Pancreas (tissue), 10 donors: ENCODE measurements at places on chromosomes 7 and 10.

- DNase-seq = no peak
These were observed 4.7 kb upstream of the HBP1 start for GRCh38 chr7:107164092-107164491.

DNA sequence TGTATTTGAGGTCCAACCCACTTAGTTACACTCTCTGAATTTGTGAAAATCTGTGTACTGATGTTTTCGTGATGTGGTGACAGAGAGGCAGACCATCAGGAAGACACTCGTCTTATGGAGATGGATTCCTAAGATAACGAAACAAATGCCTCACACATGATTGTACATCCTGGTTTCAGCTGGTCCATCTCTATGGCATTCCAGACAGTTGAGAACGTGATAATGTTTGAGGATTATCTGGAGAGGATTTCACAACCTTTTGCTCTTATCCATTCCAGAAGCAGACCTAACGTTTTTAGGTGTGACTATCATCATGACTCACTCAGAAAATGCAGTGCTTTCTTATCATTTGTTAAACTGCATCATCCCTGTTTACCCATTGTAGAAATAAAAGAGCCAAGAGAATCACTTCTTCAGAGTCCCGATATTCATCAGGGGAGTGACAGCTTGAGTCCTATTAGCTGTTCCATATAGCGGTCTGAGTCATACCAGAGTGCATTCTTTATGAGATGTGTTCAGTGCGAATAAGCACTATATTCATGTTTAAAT is 74.5 kb downstream of the BMPER start:
- DNase-seq = no peak

GRCh38 chr10:44459671-44460070 is 74.8 kb upstream of the CXCL12 start:
- DNase-seq = no peak

- DNase-seq = no peak
These were observed 7.8 kb upstream of the GDF2 start for GRCh38 chr10:47314416-47314970.

GRCh38 chr7:92739091-92739490 is 97.3 kb downstream of the CDK6 start:
- no peak for DNase-seq

- DNase-seq = no peak
These were observed 80.1 kb downstream of the TEX36 start for GRCh38 chr10:125602825-125603224.

DNA sequence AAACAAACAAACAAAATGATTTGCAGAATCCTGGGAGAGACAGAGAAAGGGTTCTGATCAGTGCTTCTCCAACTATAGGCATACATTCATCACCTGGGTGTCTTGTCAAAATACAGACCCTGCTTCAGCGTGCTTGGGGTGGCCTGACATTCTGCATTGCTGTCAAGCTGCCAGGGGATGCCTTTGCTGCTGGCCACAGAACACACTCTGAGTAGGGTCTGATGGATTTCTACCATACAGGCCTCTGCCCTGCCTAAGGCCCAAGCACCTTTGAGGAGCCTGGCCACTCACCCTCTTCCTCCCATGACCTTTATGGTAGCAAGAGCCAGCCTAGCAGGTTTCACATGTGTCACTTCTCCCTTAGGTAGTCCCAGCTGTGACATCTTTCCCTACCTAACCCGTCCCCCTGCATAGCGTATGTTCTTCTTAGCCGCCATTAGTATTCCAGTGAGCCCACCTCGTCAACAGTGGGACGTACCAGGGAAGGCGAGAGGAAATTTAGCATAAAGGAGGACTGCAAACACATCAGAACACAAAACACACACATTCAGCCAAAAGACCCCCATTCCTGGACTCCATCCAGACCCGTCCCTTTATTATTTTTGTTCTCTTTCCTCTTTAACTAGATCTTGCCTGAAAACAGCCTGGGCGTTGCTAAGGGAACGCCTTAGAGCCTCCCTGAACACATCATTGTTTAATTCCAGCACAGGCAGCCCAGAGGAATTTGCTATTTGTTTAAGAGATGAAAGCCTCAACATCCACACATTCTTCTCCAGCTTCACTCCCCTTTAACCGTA is 43.9 kb upstream of the PODXL start:
- DNase-seq = no peak

GRCh38 chr7:94483843-94484242 is 25.8 kb upstream of the CASD1 start:
- no peak for DNase-seq

DNA sequence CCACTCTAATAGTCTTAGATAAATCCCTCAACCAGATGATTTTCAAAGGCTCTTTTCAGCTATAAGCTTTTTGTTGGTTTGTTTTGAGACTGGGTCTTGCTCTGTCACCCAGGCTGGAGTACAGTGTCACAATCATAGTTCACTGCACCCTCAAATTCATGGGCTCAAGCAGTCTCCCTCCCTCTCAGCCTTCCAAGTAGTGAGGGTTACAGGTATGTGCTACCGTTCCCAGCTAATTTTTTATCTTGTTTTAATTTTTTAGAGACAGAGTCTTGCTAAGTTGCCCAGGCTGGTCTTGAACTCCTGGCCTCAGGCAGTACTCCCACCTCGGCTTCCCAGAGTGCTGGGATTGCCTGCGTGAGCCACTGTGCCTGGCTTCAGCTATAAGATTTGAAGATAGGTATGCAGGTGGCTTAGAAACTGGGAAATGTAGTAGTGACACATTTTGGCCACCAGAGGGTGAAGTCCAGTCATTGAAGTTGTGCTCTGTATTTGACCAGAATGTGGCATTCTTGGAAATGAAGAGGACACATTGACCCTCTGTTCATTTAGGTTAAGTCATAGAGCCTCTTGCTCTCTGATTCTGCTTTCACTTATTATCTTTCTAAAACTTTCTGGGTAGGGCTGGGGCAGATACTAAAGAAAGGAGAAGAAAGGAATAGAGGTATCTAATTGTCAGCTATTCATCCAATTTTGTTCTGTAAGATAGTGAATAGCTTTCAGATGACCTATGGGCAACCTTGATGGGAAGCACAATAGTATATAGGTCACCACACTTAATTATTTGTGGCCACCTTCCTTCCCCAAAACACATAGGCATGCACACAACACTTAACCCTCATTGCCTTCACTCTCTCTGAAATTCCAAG is 36.0 kb downstream of the R3HCC1L start:
- no peak for DNase-seq

DNA sequence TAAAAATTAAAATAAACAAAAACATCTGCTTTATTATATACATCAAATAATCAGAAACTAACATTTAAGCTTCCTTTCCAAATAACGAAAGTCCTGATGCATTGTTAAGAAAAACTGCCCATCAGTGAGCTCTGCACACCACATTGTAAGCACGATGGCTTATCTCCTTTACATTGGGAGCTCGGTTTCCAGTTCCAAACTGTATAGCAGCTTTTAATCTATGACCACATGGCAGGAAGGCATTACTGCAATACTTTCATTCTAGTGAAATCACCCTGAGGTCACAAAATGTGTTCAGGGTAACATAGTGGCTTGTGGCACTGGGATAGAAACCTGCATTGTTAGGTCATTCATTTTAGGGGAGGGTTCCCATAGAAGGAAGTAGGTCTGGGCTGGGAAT is 146.3 kb downstream of the ZNF22 start:
- no peak for DNase-seq

GRCh38 chr10:61478621-61479312 is 25.6 kb upstream of the TMEM26 start:
- no peak for DNase-seq

DNA sequence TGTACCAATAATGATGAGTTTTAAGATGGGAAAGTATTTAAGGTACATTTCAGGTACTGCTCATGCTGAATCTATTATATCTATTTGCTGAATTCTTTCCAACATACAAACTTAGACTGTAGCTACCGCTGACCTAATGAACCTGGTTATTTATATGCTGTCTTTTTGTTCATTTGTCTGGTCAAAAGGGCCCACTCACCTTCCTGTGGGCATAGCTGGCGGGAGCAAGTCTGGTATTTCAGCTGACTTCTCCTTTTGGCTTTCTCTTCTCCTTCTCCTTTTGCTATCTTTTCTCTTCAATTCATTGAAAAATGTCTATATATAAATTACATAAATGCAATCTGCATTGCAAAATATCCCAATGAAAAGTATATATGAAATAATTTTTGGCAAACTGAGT is 9.5 kb downstream of the PLXDC2 start:
- no peak for DNase-seq

GRCh38 chr10:124627866-124628675 is 116.1 kb downstream of the FAM53B start:
- DNase-seq = no peak

DNA sequence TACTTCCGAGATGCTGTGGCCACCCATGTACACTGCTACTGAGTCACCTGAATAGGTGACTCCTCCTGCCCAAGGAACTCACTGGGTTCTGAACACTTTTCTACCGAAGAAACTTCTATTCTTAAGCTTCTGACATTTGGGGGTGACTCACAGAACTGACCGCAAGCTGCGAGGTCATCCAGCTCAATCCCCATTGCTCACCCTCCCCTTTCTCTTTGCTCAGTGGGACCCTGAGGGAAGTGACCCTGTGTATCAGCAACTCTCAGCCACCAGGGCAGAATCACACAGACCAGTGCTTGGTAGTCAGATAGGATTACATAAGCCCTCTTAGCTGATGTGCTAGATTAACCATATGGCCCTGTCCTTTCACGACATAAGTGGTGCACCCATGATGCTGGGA is 46.3 kb downstream of the INSYN2A start:
- no peak for DNase-seq

- DNase-seq = no peak
These were observed 96.3 kb downstream of the DNAJB6 start for GRCh38 chr7:157432957-157433576.

DNA sequence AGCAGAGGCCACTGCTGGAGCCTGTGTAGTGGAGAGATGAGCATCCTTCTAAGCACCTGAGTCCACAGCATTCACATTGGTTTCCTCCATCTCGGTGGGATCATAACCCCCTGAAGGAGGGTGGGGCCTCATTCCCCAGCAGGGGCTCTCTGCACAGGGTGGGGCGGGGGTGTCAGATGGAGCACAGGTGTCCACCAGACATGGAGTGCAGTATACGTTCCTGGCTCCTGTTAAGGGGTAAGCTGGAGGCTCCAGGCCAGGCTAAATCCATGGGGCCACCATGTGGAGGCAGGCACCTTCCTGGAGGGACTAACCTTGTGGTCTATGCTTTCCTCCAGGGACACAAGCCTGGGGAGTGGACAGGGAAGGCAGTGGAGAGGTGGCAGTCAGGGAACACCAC is 252.6 kb downstream of the GRID1 start:
- DNase-seq = no peak

DNA sequence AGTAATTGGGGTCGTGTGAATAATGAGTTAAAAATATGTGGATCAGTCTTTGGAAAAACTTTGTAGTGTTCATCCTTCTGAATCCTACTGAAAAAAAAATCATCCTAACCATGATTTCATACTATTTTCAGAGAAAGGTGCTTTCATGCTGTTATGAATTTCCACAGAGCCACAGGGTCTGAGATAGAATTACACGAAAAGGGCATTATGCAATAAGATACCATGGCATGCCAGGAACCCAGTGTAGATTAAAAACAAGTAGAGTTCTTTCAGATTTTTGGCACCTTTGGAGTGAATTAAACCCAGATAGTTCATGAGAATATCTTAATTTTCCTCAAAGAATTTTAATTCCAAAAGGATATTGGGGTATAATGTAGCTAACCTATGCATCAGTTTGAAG is 47.5 kb upstream of the AGMO start:
- DNase-seq = no peak

GRCh38 chr7:3937605-3938004 is 636.6 kb downstream of the SDK1 start:
- no peak for DNase-seq

GRCh38 chr7:1931256-1931950 is 261.3 kb downstream of the ELFN1 start:
- DNase-seq = no peak
